ENCODE measurements at places on chromosomes 7 and 10. TPM values are rescaled to one million over a fixed set of nuclear protein-coding genes. Genes with fewer than 3 reads are reported as not detected.

DNA sequence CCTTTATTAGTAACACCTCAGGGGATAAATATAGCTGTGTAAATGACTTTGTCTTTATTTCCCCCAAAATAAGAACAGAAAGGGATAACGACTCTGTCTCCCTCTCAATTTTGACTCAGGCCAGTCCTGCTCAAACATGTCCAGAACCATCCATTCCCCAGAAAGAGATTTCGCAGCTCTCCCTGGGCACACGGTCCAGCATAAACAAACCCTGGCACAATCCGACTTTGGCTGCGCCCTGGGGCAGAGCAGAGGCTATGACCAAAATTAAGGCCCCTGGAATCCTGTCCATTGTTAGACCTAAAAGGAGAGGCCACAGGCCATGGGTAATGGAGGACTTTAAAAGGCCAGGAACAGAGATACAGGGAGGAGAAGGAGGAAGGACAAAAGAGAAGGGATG lies 99.1 kb downstream of the PRPF18 start:
- DNase-seq = no peak

DNA sequence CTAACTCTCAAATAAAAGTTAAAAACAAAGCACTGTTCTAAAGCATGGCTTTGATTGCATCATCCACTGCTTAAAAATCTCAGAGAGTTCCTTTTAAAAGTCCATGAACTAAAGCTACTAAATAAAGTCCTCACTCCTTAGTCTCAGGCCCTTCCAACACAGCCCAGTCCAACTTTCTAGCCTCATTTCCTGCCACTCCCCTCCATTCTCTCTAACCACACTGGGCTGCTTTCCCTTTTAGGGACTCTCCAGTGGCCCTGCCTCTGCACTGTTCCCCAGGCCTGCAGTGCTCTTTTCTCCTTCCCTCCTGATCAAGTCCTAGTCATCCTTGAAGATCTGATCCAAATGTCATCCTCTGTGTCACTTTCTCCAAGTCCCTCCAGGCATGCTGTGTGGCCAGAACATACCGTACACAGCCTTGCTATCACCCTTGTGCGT lies 56.9 kb upstream of the PPP1R3C start:
- DNase-seq = no peak

- DNase-seq = no peak
Measured at GRCh38 chr7:2607923-2608904, 23.6 kb upstream of the TTYH3 start.

The GJD4 gene
- not detected for total RNA-seq

DNA sequence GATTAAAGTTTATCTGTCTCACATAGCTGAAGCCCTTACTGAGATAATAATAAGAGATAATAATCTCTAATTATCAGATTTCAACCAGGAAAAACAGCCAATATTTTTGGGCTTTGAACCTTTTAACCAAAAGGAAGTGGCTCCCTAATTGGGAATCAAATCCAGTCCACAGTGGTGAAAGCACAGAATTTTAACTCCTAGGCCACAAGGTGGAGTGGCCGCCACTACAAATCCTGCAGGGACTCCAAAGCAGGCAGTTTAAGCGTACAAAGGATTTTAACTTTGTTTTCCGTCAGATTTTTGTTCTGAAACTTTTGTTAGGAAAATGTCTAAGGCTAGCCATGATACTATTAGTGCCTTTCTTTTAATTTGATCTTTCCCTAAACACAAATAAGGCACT lies 99.6 kb upstream of the CCNY start:
- peak; percentile 27 for DNase-seq

- DNase-seq = no peak
Measured at GRCh38 chr10:132121511-132121830, 55.7 kb downstream of the JAKMIP3 start.

DNA sequence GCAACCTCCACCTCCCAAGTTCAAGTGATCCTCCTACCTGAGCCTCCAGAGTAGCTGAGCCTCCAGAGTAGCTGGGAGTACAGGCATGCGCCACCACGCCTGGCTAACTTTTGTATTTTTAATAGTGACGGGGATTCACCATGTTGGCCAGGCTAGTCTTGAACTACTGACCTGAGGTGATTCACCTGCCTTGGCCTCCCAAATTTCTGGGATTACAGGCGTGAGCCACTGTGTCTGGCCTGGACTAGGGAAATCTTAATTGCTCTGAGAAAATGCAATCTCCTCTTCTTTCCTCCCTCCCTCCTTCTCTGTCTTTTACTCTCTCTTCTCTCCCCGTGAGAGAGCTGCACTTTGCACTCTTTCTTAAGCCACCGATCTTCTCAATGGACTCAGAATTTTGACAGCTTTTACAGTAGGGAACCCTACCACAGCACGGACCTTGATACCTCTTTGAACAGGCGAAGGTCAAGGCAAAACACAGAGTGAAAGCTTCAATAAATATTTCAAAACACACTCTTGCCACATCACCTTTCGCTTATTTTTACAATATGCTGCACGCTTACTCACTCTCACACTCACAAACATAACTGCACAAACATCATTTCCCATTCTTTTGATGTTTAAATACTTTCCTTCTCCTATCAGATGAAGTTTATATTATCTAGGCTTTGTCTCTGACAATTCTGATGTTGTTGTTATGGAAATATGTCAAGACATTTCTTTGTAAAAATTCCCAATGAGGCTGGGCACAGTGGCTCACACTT lies 173.4 kb upstream of the NRP1 start:
- peak; percentile 50 for DNase-seq

- DNase-seq = no peak
Measured at GRCh38 chr7:45157286-45157652, 322 bp upstream of the RAMP3 start.

- DNase-seq = no peak
Measured at GRCh38 chr7:77498659-77499379, 38.3 kb upstream of the PTPN12 start.

- no peak for DNase-seq
Measured at GRCh38 chr7:134703782-134704181, 57.1 kb downstream of the BPGM start.

The TEX36 gene
- not detected for total RNA-seq

The OR6B1 gene
- total RNA-seq = not detected

DNA sequence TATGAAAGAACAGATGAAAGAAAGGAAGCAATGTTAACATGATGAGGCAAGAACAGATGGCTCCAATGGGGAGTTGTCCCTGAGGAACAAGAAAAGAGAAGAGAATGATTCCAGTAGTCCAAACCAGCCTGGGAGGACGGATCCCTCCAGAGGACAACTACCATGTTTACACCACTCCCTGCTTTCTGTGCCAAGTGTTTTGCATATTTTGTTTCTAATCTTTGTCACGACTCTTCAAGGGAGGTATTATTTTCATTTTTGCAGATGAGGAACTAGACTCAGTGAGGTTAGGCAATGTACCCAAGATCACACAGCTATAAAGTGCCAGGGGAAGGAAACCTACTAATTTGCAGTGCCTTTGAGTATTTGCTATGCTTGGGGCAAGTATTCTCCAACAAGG lies 116.2 kb downstream of the PARP12 start:
- DNase-seq = no peak

The TUBAL3 gene
- total RNA-seq = 0.47 TPM

GRCh38 chr10:114920459-114920858 lies 17.5 kb upstream of the TRUB1 start:
- no peak for DNase-seq

The ZNF248 gene
- total RNA-seq = 3.4 TPM

DNA sequence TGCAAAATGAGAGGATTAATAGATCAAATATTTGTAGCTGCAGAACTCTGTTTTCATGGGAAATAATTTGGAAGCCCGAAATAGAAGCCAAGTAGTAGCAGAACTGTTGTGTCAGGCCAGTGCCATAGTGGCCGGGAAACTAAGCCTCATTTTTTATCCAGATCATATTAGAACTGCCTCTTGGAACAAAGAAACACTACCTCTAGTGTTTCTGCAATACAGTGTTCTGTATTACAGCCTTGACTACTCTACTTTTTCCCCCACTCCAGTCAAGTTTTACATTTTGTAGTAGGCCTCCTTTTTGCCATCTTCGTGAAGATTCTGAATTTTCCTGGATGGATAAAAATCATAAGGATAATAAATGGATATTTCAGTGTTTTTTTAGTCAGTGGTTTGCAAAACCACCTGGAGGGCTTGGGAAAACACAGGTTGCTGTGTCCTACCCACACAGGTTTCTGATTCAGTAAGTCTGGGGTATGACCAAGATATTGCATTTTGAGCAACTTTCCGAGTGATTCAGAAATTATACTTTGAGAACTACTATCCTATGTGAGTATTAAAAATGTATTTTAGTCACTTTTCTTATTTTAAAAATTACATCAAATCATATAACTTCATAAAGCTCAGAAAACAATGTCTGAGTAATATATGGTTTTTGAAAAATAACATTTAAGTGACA lies 326.2 kb upstream of the KAT6B start:
- no peak for DNase-seq

DNA sequence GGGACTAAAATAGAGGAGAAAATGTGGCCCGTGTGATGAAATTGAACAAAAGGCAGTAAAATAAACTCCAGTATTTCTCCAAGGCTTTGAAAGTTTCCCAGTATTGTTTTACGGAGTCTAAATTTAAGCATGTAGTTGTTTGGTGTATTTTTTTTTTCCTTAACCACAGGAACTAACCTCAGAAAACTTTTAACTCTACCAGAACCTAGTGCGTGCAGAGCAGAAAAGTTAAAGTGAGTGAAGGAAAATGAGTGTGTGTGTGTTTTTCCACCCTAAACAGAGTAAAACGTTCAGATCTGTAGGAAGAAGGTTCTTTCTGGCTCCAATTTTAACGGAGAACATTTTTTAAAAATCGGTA lies 812 bp downstream of the PROSER2 start:
- DNase-seq = peak; percentile 41

DNA sequence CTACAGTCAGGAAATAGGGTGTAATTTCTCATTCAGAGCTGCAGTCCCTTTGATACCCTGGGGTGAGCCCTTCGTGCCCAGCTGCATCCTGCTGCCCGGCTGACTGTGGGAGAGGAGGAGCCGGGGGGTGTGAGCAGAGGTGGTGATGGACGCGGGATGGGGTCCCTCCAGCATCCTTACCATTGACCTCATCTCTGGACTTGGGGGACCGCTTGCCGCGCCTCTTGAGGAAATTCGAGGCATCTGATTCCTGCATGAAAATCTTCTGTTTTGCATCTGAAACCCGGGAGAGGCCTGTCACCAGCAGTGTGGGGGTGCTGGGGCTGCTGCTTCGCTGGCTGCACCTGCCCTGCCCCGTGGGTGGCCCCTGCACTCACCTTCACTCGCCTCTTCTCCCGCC lies 816 bp downstream of the UCMA start:
- DNase-seq = no peak

The YAE1 gene
- 17.5 TPM for total RNA-seq

DNA sequence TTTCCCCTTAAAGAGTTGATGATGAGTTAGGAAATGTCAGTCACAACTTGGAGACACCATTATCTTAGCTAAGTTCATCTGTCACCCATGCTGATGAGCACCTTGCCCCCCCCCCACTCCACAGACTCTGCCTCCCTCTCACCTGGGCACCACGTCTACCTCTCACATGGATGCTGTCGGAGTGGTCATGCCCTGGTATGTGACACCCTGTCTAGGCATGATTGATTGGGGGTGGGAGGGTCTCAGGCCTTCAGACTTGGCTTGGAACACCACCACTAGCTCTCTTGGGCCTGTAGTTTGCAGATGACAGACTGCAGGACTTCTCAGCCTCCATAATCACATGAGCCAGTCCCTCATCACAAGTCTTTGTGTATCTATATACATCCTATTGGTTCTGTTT lies 78.0 kb downstream of the WDR37 start:
- no peak for DNase-seq

GRCh38 chr10:3858051-3858845 lies 73.2 kb upstream of the KLF6 start:
- no peak for DNase-seq

DNA sequence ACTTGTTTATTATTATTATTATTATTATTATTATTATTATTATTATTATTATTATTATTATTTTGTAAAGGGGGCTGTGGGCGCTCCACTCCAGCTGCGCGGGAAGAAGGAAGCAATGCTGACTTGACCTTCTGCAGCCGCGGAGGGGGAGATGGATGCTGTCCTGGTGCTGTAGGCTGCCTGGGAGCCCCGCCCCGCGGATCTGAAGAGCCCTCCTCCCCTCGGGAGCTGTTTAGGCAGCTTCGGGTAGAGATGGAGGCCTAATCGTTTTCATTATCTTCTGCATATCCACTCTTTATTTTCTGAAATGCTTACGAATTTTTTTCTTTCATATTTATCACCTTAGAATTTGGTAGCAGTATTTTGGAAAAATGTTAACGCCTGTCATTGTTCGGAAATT lies 101.2 kb upstream of the KLF6 start:
- DNase-seq = no peak

DNA sequence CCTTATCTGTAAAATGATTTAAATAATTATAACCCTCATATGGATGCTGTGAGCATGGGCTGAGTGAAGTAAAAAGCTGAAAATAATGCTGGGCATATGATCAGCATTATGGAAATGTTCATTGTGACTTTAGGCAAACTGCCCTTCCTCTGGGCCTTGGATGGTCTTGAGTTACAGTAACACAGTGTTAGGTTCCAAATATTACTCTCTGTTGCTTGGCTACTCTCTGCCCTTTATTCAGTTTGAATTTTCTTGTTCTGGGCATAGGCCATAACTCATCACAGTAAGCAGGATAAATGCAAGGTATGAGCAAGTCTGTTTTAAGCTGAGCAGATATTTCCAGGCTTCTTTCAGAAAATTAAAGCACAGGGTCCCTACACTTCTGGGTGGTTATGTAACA lies 868.0 kb downstream of the KCNMA1 start:
- DNase-seq = no peak

The FAM25A gene
- not detected for total RNA-seq

The ATOH7 gene
- total RNA-seq = not detected

DNA sequence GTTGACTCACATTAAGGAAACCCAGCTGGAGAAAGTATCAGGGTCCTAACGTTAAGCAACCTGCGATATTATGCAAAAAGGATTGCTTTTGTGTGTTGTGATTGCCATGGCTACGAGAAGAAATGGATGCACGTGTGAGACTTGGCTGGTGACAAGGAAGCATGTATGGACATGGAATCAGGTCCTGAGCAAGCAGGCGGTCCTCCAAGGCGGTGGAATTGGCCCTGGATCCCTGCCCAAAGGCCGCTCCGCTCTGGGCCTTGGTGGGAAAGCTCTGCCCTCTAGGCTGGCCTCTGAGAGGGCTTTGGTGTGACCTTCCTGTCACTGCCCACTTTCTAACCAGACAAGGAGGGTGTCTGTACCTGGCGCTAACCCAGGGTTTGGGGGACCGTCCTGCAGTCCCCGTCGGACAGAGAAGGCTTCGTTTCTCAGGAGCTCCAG lies 192.1 kb downstream of the EBF3 start:
- no peak for DNase-seq

The ESYT2 gene
- total RNA-seq = 75.4 TPM
